ENCODE measurements at places on chromosomes 3 and 15.

- DNase-seq: no peak
Observed at GRCh38 chr3:37054370-37054769, 61.1 kb downstream of the MLH1 start.

GRCh38 chr3:11236588-11237461, 35.4 kb upstream of the ATG7 start:
- no peak for DNase-seq

- DNase-seq: no peak
Observed at GRCh38 chr3:29141197-29141917, 139.5 kb upstream of the RBMS3 start.

DNA sequence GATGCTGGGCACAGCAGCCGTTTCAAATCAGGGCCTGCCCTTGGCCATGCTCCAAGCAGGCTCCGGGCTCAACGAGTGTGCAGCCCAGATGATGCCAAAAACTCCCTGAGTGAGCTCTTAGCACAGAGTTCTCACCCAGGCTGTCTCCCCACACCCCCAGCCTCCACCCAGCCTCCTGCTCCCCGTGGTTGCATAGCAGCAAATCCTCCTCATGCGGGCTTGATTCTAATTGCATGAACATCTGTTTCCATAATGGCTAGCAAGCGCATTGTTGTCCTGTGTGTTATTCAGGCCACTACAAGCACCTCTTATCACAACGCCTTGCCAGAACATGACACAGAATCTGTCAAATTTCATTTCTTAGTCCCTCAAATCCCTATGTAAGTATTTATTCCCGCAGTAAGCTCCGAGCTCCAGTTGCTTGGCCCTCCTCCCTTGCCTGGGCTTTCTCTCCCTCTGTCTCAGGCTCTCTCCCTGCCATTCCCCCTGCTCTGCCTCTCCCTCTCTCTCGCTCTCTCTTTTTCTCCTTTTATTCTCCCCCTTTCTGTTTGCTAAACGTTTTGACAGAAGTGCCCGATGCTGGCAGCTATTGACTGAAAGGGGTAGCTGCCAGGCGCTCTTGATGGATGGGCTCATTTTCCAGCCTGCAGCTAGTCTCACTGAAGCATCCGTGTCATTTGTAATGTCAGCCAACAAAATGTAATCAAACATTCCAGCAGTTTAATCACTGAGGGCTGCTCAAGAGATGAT, 306.5 kb downstream of the IL20RB start:
- no peak for DNase-seq

DNA sequence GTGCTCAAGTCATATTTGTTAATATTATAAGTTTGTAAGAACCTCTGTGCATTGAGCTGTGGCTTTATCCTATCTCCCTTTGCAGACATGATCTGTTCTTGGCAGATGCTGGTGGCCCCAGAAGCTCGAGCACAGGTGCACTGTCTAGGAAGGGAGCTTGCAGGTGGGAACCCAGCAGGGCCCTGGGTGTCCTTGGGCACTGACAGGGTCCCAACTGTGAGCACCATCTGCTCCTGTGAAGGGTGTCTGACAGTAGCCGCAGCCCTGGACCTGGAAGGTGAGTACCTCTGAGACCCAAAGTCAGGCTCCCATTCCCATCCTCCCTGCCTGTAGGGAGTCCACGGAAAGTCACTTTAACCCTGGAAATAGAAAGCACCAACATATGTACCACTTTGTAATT, 2.4 kb upstream of the REC114 start:
- no peak for DNase-seq

GRCh38 chr3:59163953-59164352, 114.1 kb upstream of the CFAP20DC start:
- no peak for DNase-seq

DNA sequence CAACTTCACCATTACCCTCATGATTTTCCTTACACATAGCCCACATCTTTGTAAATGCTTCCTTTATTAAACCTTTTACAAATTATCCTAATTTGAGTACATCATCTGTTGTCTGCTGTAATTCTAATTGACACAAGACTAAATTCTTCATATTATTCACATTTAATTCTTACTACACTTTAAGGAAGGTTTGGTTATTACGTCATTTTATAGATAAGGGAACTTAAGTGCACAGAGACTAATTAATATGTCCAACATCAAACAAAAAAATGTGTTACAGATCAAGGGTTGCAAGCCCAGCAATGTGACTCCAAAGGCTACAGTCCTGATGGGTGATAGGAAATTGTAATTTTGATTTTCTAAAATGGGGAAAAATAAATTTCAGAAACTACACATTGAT, 289.1 kb upstream of the ZNF385D start:
- no peak for DNase-seq

GRCh38 chr3:152377184-152377570, 108.4 kb downstream of the MBNL1 start:
- no peak for DNase-seq

DNA sequence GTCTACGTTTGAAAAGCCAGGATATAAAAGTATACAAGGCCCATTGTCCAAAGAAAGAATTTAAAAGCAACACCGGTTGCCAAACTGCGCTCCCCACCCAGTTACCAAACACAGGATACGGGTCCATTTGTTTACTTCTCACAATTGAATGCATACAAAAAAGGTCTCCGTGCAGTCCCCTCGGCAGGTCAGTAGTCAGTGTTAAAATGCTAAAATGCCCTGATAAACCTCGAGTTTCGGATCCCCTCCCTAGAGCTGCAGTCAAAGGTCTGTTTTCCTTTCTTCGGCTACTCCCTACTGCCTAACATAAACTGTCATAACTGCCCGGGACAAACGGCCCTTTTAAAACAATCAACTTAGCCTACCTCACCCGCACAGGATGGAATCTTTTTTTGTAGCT, 534.6 kb downstream of the FOXP1 start:
- no peak for DNase-seq
